ENCODE measurements at places on chromosomes 6 and 20.

GRCh38 chr6:125918681-125919566 lies 37.6 kb upstream of the HINT3 start:
- peak; percentile 39 for DNase-seq

DNA sequence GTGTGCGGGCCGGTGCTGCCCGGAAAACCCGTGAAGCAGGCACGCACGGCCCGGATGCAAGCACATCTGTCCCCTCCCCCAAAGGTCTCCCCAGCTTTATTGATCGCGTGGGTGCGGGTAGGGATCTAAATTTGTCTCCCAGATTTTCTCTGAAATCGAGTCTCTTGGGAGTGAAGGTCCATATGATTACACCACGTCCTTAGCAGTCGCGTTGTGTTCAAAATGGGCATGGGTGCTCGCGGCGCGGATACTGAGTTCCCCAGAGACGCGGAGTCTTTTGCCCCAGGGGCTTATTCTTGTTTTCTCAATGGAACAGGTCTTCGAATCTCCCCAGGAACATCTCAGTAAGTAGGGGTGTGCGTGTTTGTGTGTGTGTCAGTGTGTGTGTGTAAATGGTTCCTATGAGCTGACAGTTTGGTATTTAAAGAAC lies 2.8 kb upstream of the ZNF292 start:
- DNase-seq, result no peak

GRCh38 chr6:87976616-87977015 lies 71.0 kb upstream of the SPACA1 start:
- no peak for DNase-seq

GRCh38 chr6:28816909-28817807 lies 106.6 kb downstream of the TRIM27 start:
- no peak for DNase-seq

DNA sequence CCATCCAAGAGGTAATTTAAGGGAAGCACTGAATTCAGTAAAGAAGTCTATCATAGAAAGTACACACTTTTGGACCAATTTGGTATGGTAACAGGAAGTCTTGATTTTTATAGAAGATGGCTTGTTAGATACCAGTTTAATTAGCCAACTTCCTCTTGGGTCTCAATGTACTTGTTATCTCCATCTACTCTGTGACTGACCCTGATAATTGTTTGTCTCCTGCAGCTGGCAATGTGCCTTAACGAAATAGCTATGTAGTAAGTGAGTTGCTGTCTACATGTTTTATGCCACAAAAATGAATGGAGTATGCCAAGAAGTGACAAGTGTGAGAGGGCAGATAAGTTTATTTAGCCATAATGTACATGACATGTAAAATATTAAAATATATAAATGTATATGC lies 410.5 kb upstream of the MAN1A1 start:
- DNase-seq, result no peak

DNA sequence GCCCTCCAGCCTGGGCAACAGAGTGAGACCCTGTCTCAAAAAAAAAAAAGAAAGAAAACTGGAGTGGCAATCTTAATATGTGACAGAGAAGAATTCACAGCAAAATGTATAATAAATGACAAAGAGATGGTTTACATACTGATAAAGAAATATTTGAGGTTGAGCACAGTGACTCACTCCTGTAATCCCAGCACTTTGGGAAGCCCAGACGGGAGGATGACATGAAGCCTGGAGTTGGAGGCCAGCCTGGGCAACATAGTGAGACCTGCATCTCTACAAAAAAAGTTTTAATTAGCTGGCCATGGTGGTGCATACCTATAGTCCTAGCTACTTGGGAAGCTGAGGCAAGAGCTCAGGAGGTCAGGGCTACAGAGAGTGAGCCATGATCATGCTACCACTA lies 12.4 kb upstream of the DEFB118 start:
- DNase-seq, result no peak

- no peak for DNase-seq
These were observed 88.8 kb downstream of the THEMIS start for GRCh38 chr6:127811900-127812570.

GRCh38 chr20:51766994-51767866 lies 960 bp downstream of the ATP9A start:
- DNase-seq, result peak; percentile 92

- DNase-seq, result no peak
These were observed 59.9 kb downstream of the REV3L start for GRCh38 chr6:111423055-111423633.

GRCh38 chr20:40279390-40279789 lies 409.6 kb downstream of the MAFB start:
- DNase-seq, result peak; percentile 23

DNA sequence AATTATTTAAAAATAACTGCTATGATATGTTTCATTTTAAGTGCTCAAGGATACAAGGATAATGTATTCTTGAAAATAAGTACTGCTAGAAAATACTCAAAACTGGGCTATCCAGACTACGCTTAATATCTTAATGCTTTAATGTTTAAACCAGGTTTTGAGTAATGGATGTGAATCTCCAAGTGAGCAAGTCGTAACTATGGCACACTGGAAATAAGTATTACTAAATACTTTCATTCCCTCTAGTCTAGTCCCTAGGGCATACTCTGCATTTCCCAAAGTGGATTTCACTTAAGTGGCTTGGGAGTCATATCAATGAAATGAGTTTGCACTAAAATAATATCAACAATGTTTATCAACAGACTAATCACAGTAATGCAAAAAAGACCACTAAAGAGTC lies 48.1 kb downstream of the HMGCLL1 start:
- no peak for DNase-seq

DNA sequence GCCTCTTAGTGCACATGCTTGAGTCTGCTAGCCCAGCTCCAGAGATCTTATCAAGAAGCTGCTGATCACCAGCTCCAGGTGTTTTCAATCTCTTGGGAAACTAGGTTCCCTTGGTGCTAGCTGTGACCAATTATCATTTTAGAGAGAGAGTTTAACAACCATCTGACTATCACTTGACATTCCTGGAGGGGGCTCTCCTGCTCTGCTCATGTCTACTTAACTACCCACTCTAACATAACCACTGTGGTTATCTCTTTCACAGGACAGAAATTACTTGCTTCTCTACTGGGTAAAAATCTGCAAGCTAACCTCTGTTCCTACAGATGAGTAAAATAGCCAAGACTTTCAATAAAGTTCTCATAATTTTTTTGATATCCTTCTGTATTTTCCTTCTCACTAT lies 823.4 kb upstream of the GJE1 start:
- no peak for DNase-seq

DNA sequence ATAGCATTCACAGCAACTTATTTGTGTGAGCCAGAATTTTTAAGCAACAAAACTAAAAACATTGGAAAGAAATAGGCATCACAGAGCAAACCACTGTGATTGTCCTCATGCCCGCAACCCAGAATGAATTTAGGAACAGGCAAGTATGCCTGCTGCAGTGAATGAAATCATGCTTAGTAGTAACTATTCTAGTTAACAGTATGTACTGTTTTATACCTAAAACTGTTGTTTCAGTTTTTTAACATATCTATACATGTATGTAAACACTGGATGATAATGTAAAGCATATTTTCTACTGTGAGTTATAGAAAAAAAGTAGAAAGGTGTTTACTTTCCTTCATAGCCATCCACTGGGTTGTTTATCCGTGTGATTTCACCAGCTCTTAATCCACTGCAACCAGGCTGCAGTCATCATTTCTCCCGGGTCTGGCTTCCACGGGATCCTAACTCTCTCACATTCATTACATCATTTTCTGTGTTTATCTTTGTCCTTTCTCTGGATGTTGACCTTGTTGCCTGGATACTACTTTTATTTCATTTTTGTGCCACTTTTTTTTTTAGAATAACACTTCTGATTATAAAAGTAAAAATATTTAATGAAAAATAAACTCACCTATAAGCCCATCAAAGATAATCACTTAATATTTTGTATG lies 3.6 kb upstream of the ARFGEF3 start:
- DNase-seq, result no peak

GRCh38 chr20:2403291-2404052 lies 22.8 kb downstream of the TGM6 start:
- DNase-seq, result no peak

GRCh38 chr6:136086686-136087085 lies 163.4 kb downstream of the MTFR2 start:
- no peak for DNase-seq

GRCh38 chr6:138101946-138102731 lies 5.1 kb downstream of the PERP start:
- DNase-seq, result no peak

GRCh38 chr6:31633447-31633846 lies 12.9 kb downstream of the PRRC2A start:
- no peak for DNase-seq

DNA sequence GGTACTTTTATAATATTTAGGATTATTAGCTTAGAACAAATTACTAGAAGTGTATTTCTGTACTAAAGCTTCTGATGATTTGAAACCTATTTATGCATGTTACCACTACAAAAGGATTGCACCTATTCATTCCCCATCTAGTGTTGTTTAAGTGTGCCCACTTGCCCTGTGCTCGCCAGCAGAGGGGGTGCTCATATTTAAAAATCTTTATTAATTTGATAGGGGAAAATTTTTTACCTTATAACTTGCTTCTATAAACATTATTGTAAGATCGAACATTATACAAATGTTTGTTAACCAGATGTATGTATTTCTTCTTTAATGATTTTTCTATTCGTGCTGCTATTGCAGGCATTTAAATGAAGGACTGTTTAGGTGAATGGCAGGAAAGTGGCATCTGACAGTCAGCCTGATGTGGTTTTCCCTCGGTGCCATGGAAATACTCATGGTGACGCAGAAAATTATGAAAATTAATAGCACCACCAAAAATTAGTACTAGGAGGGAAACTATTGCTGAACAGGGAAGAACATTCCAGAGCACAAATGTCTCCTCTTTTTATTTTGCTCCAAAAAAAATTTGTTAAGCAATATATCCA lies 44.1 kb upstream of the FNDC1 start:
- no peak for DNase-seq

- no peak for DNase-seq
These were observed 59.8 kb upstream of the FAM83D start for GRCh38 chr20:38866265-38867061.

DNA sequence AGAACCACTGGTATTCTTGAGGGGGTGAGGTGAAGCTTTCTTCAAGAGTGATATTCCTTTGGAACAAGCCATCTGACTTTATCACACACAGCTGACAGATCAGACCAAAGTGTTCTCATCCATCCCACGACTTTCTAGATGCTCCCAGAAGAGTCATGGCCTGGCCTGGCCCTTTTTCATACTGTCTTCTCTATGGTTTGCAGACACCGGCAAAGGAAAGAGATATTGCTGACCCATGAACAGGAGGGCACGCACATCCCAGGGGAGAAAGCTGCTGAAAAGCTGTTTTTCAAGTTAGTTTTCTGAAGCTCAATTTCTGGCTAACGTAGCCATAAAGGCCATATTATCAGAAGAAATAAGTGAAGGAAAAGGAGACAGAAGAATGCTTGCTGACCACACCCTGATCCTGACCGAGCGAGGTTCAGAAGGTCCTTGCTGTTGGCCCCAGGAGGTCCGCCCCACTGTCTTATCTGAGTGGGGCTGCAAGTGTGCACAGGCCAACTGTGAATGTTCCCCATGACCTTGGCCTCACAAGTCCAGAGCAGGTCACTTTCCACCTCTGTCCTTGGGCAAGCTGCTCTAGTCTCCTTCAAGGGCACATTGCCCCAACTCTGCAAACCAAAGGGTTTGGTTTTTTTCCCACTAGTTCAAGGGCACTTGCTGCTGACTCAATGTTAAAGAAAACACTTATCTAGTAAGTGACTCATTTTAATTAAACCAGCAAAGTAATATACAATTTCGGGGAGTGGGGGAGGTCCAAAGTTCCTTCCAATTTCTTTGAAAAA lies 2.0 kb downstream of the ACSS1 start:
- no peak for DNase-seq

DNA sequence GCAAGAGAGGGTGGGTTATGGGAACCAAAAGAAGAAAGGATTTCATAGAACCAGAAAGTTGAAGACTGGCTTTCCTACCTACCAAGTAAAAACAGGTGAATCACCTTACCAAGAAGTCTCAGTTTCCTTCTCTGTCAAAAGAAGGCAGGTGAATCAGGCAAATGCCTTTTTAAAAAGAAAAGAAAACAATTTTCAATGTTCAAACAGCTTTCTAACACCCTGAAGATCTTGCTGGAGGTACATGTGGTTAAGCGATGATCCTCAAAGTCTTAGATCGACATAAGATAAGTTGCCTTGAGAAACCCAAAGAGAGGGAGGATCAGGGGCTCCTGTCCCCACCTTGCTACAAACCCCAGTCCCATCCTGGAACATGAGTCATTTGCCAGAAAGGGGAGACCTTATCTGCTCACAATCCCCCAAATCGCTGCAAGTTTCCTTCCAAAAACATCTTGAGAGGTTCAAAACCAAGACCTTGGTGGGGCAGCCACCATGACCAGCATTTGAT lies 71.6 kb downstream of the NFATC2 start:
- no peak for DNase-seq

GRCh38 chr6:109055771-109056235 lies 38.8 kb downstream of the SESN1 start:
- no peak for DNase-seq

DNA sequence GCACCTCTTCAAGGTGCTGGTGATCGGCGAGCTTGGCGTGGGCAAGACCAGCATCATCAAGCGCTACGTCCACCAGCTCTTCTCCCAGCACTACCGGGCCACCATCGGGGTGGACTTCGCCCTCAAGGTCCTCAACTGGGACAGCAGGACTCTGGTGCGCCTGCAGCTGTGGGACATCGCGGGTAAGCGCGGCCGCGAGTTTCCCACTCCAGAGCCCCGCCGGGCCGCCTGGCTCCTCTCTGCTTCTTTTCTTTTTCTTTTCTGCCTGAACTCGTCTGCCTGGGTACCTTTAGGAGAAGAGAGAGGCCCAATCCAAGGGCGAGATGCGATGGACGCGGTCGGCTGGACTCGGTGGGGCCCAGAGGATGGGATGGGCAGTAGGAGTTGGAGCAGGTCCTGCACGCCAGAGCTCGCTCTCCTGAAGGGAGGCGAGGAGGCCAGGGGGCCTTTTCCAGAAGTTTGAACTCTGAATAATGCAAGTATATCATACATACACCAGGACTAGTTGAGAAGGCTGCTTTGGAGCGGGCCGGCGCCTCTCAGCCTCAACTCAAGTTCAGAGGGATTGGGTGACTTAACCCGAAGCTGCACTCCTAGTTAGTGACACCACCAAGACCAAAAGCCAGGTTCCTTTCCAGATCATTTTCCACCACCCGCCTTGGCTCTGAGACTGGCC lies 445 bp downstream of the RAB32 start:
- DNase-seq, result peak; percentile 30

DNA sequence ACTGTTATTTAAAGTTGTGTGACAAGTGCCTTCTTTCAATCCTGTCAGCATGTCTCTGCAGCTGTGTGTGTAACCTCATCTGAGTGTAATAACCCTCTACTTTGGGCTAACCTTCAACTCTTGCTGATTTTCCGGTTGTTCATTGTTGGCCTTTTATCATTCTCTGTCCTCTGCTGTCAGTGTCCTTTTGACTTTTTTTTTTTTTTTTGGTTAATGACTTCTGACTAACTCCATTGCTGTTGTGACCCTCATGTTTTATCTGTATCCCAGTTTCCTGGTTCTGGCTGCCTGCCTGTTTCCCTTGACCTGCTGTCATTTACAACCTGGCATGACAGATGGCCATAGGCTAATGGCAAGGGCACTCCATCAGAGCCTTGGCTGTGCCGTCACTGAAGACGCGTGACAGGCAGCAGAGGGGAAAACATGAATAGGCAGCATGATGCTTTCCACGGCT lies 145.7 kb upstream of the MAN1A1 start:
- DNase-seq, result no peak

Measured in iPS-NIHi11 (cell line).